ENCODE measurements at places on chromosomes 5 and 9.

GRCh38 chr5:178214160-178214803, 9.9 kb downstream of the HNRNPAB start:
- no peaks in the 10 kb centered on the region for H3K27me3 ChIP-seq
- H3K36me3 ChIP-seq: peaks cover 78% of the 10 kb centered on the region
- no peak for DNase-seq
- H3K4me1 ChIP-seq: peaks cover 10% of the 10 kb centered on the region
- H3K27ac ChIP-seq: peak overlapping the region; percentile 16

DNA sequence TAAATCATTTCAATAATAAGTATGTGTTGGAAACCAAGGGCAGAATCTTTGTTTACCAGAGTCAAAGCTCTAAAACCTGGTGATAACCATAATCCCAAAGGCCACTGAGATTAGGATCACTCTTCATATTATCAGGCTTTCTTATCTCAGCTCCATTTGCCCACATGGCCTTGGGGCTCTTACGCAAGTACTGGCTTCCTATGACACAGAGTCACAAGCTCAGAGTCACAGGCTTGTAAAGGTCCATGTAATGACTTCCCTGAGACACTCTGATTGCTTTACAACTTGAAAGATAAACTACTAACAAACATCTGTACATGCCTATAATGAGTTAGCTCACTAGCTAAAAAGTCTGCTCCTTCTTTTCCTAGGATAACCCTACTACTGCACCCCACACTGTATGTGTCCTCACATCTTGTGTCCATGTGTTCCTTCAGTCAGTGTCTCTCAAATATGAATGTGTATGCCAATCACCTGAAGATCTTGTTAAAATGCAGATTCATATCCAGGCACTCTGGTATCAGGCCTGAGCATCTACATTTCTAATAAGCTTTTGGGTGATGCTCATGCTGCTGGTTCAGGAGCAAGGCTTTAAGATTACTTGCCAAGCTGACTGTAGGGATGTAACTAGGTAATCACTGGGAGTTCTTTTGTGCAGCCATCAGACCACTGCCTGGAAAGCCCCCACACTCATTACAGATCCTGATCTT, 28.4 kb downstream of the SEMA6A start:
- H3K27ac ChIP-seq: no peak overlapping the region
- no peaks in the 10 kb centered on the region for H3K4me1 ChIP-seq
- DNase-seq: no peak
- no peaks in the 10 kb centered on the region for H3K36me3 ChIP-seq
- no peak overlapping the region for H3K4me3 ChIP-seq

- H3K27ac ChIP-seq: no peak overlapping the region
- no peaks in the 10 kb centered on the region for H3K4me1 ChIP-seq
- H3K36me3 ChIP-seq: no peaks in the 10 kb centered on the region
- H3K27me3 ChIP-seq: no peaks in the 10 kb centered on the region
- no peak overlapping the region for H3K4me3 ChIP-seq
- no peak for DNase-seq
Observed at GRCh38 chr5:4230786-4231641, 635.4 kb downstream of the IRX1 start.

DNA sequence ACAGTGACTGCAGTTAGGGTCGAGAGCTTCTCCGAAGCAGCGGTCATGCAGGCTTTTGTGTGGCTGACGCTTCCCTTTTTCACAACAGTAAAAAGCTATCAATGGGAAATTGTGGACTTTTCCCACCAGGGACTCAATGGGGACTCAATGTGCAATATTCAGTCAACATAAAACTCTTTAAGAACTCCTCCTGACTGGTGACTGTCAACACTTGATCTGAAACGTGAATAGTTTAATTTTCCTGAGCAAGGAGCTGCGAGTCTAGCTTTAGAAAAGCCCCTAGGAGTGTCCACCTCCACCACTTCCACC, 28.7 kb downstream of the EXOC3 start:
- no peak for DNase-seq
- H3K27me3 ChIP-seq: peaks cover 28% of the 10 kb centered on the region
- H3K4me3 ChIP-seq: peak overlapping the region; percentile 95
- H3K36me3 ChIP-seq: peaks cover 9% of the 10 kb centered on the region
- peaks cover 12% of the 10 kb centered on the region for H3K4me1 ChIP-seq
- peak overlapping the region; percentile 97 for H3K27ac ChIP-seq

GRCh38 chr5:15521381-15522186, 21.6 kb downstream of the FBXL7 start:
- H3K27ac ChIP-seq: no peak overlapping the region
- peak; percentile 35 for DNase-seq
- no peaks in the 10 kb centered on the region for H3K27me3 ChIP-seq
- H3K4me1 ChIP-seq: no peaks in the 10 kb centered on the region
- no peaks in the 10 kb centered on the region for H3K36me3 ChIP-seq

DNA sequence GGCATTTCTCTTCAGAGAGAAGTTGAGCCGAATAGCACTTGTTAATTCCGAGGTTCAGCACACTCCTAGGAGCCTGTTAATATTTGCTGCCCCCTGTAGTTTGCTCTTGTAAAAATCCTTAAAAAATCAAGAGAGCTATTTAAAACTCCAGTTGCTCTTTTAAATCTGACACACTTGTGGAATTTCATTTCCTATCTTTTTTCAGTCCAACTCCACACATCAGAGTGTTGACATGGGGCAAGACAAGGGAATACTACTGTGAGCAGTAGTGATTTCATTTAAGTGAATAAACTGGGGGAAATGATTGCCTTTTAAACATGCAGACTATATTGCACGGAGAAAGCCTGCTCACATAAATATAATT, 1096.3 kb upstream of the DMAC1 start:
- H3K4me1 ChIP-seq: no peaks in the 10 kb centered on the region
- no peak overlapping the region for H3K27ac ChIP-seq
- H3K27me3 ChIP-seq: peaks cover 6% of the 10 kb centered on the region
- H3K36me3 ChIP-seq: no peaks in the 10 kb centered on the region
- H3K4me3 ChIP-seq: no peak overlapping the region

Measured in A673 (cell line).